NCI-H510A treated with DMSO at 0.1 percent for 48 hours (cell line): ENCODE measurements at places on chromosomes 4 and X.
A peak's percentile ranks its signal among the peaks of the same experiment; 100 is the strongest.

DNA sequence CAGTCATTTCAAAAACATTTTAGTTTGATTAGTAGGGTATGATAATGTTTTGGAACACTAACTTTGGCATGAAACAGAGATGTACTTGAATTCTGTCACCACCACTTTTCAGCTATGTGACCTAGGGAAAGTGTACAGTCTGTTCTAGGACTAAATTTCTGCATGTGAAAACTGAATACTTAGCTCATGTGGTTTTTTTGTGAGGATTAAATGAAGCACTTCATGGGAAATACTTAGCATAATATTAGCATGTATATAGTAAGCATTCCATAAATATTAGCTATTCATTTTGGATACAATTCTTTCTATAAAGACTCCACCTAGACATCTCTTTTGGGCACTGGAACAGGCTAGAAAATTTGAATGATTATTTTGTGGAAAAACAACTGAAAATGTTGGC lies 1379.4 kb downstream of the RPA4 start:
- DNase-seq: no peak

DNA sequence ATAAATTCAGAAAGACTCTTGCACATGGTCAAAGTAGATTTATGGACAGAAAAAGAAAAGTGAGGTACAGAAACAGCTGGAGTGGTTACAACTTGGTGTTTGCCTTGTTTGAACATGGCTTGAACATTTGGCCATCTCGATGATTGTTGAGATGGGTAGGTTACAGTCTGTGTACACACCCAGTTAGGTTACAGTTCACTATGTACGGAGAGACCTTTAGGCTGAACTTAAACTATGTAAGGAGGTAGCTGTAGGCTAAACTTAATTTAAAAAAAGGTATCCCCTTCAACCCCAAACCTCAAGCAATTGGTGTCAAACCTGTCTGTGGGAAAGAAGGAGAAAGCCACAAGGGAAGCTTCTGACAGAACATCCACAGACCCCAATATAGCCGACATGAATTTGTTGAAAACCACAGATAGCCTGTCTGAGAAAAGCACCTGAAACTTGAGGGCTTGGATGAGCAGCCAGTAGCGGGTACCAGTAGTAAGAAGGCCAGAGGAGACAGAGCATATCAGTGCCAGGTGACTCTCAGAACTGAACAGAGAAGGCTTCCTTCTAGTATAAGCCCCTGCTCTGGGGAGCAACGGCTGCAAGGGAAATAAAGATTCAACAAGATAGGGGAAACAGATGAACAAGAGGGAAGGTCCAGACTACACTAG lies 247.9 kb upstream of the GALNTL6 start:
- no peak for DNase-seq

DNA sequence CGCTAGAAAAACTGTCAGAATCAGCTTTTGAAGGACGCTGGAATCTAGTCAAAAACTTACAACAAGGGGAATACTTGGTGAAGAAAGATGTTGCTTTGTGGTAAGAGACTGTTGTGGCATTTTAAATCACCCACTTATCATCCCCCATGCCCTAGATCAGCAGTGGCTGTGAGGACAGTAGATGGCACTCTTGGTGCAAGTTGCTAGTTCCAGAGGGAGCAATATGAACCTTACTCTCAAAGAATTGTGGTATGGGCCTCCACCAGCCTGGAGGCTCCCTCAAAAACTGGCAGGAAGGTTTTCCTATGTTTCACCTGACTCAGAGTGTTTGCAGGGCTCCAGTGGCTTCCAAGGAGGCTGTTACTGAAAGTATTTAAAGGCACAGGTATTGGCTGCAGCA lies 37.7 kb upstream of the SLC16A2 start:
- DNase-seq: peak; percentile 0

- no peak for DNase-seq
Observed at GRCh38 chr4:24824720-24825119, 29.3 kb downstream of the SOD3 start.

DNA sequence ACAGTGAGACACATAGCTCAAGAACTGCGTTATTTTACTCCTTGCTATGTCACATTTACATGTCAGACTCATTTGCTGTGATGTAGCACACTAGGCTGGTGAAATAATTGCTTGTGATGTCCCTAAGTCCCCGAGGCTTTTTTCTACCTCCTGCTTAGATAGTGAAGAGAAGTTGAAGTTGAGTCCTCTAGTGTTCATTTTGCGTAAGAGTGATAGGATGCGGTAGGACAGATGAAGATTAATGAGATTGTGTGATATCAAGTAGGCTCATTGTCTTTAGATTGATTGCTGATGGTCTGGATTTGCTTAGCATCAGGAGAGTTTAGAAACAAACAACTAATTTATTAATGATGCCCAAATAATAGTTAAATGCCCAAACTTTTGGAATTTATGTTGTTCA lies 173.6 kb upstream of the NUDT6 start:
- DNase-seq: no peak
